ENCODE measurements at places on chromosomes 11 and 22. TPM values are rescaled to one million over a fixed set of nuclear protein-coding genes. Genes with fewer than 3 reads are reported as not detected.

- no peak for DNase-seq
- peaks cover 1% of the 10 kb centered on the region for H3K27me3 ChIP-seq
- no peaks in the 10 kb centered on the region for H3K4me1 ChIP-seq
- H3K4me3 ChIP-seq: no peak overlapping the region
These were observed 22.0 kb upstream of the MS4A6A start for GRCh38 chr11:60204922-60205321.

DNA sequence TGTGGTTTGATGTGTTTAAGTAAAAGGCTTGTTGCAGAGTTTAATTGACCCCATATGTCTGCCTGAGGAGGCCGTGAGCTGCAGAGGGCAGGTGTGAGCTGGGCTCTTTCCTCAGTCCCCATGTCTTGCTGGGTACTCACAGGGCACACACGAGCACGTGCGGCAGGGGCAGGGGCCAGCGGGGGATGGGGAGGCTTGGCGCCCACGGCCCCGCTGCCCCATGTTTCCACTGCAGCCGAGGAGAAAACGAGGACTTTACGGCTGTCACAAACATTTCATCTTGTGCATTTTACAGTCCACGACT lies 24.7 kb upstream of the CCDC188 start:
- H3K4me3 ChIP-seq: no peak overlapping the region
- H3K36me3 ChIP-seq: no peaks in the 10 kb centered on the region
- DNase-seq: no peak
- H3K27me3 ChIP-seq: no peaks in the 10 kb centered on the region
- no peak overlapping the region for H3K27ac ChIP-seq

- H3K4me1 ChIP-seq: peaks cover 5% of the 10 kb centered on the region
- no peak overlapping the region for H3K27ac ChIP-seq
- H3K36me3 ChIP-seq: no peaks in the 10 kb centered on the region
- no peak overlapping the region for H3K4me3 ChIP-seq
These were observed 29.2 kb downstream of the RASSF10 start for GRCh38 chr11:13038366-13038765.

DNA sequence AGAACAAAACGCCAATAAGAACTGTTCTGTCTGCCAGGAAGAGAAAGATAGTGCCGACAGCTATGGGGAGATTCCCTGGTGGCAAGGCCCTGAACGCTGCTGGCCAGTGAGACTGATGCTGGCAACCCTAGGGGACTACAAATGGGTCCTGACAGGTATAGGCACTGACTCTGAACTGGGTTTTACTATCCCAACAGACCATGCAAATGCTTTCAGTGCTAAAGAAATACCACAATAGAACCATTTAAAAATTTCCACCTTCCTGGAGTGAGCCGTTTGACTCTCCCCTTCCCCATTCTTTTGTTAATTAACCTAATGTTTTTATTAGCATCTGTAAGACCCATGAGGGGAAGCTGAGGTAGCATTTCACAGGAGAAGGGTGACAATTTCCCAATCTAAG lies 25.7 kb downstream of the USP28 start:
- H3K27me3 ChIP-seq: no peaks in the 10 kb centered on the region
- H3K4me3 ChIP-seq: no peak overlapping the region
- no peak for DNase-seq

DNA sequence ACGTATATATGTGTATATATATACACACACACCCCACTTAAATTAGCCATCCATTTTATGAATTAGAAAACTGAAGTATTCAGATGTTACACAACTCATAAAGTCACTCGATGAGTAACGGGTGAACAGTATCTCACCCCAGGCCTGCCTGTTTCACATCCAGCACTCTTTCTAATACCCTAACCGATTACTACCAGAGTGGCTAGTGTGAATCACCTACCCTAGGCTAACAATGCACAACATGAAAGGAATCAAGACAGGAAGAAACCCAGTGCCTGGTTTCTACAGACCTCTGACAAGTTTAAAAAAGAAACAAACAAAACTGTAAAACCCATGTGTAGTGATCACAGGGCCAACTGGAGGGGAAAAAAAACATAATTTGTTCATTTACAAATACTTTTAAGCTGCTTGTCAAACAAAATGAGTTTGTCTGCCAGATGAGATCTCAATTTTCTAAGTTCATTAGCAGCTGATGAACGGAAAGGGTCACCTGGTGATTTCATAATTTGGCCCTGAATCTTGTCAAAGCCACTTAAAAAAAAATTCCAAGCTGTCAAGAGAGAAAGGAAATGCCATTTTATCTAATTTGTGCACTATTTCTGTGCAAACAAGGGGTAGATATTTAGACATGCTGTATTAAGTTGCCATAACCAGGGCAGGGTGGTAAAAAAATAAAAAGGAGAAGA lies 134.8 kb downstream of the LARGE1 start:
- no peaks in the 10 kb centered on the region for H3K27me3 ChIP-seq
- no peaks in the 10 kb centered on the region for H3K36me3 ChIP-seq
- H3K27ac ChIP-seq: no peak overlapping the region

GRCh38 chr11:111514216-111515031 lies at the start of gene HOATZ:
HOATZ (plus strand) TSS chr11:111514778; CDS start chr11:111514785, 7 bp downstream.
- no peak for DNase-seq
- no peaks in the 10 kb centered on the region for H3K27me3 ChIP-seq
- no peaks in the 10 kb centered on the region for H3K36me3 ChIP-seq
- no peak within 1 kb of the TSS for H3K27ac ChIP-seq
- peaks cover 18% of the 10 kb centered on the region for H3K4me1 ChIP-seq

- peak within 1 kb of the TSS; percentile 68 for H3K4me3 ChIP-seq
- H3K27ac ChIP-seq: peak within 1 kb of the TSS; percentile 71
- peaks cover 24% of the 10 kb centered on the region for H3K4me1 ChIP-seq
- H3K27me3 ChIP-seq: no peaks in the 10 kb centered on the region
These were observed at the start of gene RAB3IL1 for GRCh38 chr11:61917334-61918109. RAB3IL1 (minus strand) TSS chr11:61917566; CDS start chr11:61917367, 199 bp downstream.

GRCh38 chr11:106989078-106989455 lies 29.2 kb downstream of the GUCY1A2 start:
- H3K4me1 ChIP-seq: no peaks in the 10 kb centered on the region
- H3K27ac ChIP-seq: no peak overlapping the region
- no peaks in the 10 kb centered on the region for H3K36me3 ChIP-seq
- H3K4me3 ChIP-seq: no peak overlapping the region

DNA sequence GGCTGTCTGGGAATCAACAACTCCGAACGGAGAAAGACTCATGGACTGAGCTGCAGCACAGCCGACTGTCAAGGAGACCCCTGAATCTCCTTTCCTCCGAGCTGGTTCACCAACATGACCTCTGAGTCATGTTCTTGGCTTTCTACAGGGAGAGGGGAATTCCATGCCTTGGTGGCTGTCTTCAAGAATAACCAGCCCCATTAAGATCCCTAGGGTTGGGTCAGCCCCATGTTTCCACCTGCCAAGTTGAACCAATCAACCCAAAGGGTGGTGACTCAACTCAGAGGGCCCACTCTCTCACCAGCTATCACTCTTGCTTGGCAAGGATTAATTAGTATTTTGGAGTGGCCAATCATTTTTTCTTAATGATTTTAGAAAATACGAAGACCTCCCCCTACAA lies 28.3 kb upstream of the IGSF22 start:
- peaks cover 5% of the 10 kb centered on the region for H3K4me1 ChIP-seq
- no peak overlapping the region for H3K27ac ChIP-seq
- no peak for DNase-seq
- H3K36me3 ChIP-seq: no peaks in the 10 kb centered on the region

DNA sequence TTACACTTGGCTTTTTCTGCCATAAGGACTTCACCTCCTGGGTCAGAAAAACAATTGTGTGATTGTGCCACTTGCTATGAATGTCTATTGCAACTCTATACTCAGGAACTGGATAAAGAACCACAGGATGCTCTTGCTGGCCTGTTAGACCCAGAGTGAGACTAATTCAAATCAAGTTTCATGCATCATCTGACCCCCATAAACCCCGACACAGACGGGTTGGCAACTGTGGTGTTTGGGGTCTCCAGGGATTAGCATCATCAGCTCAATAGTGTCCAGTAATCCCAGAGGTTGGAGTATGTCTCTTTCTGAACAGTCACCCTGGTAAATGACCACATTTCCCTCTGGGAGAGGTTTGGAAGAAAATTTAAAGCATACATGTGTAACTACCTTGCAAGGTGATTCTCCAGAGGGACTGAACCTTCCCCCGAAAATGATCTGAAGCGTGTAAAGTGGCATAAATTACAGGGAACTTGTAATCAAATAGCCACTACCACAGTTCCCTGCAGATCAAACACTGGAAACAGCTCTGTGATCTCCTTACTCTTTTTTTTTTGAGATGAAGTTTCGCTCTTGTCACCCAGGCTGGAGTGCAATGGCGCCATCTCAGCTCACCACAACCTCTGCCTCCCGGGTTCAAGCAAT lies 1097.6 kb downstream of the TBC1D22A start:
- no peaks in the 10 kb centered on the region for H3K27me3 ChIP-seq
- H3K27ac ChIP-seq: no peak overlapping the region
- no peak overlapping the region for H3K4me3 ChIP-seq
- no peaks in the 10 kb centered on the region for H3K4me1 ChIP-seq
- no peaks in the 10 kb centered on the region for H3K36me3 ChIP-seq

- peaks cover 17% of the 10 kb centered on the region for H3K4me1 ChIP-seq
- DNase-seq: no peak
- peaks cover 2% of the 10 kb centered on the region for H3K36me3 ChIP-seq
- H3K4me3 ChIP-seq: no peak overlapping the region
- no peaks in the 10 kb centered on the region for H3K27me3 ChIP-seq
- H3K27ac ChIP-seq: peak overlapping the region; percentile 43
These were observed 8.4 kb upstream of the ST14 start for GRCh38 chr11:130151196-130151595.

Gene HEPHL1
- total RNA-seq: not detected

Gene AHNAK
- total RNA-seq: 312 TPM

Gene RIMBP3B
- total RNA-seq: not detected

Gene CD44
- 50.4 TPM for total RNA-seq

Gene CFL1
- total RNA-seq: 1,056 TPM

Data from Caco-2 (cell line).